ENCODE measurements at places on chromosomes 7 and 10. TPM values are rescaled to one million over a fixed set of nuclear protein-coding genes. Genes with fewer than 3 reads are reported as not detected.

The EPO gene
- not detected for total RNA-seq

The ASB10 gene
- total RNA-seq, result not detected

The DKK1 gene
- 421 TPM for total RNA-seq

The CADPS2 gene
- total RNA-seq, result 21.6 TPM

All from uterine smooth muscle cell (primary cell).